ENCODE measurements at places on chromosomes 2 and 18.

- no peak for DNase-seq
- H3K4me3 ChIP-seq, result no peak overlapping the region
- no peaks in the 10 kb centered on the region for H3K27me3 ChIP-seq
- peaks cover 19% of the 10 kb centered on the region for H3K4me1 ChIP-seq
- H3K27ac ChIP-seq, result no peak overlapping the region
- no peaks in the 10 kb centered on the region for H3K36me3 ChIP-seq
These were observed 1.5 kb downstream of the ACKR3 start for GRCh38 chr2:236571145-236571544.

- H3K4me1 ChIP-seq, result no peaks in the 10 kb centered on the region
- no peaks in the 10 kb centered on the region for H3K36me3 ChIP-seq
- no peak overlapping the region for H3K4me3 ChIP-seq
These were observed 84.3 kb downstream of the COL4A4 start for GRCh38 chr2:227079726-227080125.

DNA sequence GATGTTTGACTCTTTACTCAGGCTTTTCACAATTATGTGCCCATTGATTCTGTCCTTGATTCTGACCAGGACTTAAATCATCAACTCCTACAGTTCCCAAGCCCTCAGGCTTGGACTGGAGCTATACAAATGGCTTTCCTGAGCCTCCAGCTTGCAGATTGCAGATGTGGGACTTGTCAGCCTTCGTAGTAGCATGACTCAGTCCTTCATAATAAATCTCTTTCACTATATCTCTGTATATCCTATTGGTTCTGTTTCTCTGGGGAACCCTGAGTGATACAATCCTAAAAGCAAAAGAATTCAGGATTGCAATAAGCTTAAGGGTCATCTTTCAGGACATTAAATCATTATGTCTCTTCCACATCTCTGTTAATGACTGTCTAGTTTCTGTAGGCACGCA is 356.6 kb downstream of the RIT2 start:
- H3K4me1 ChIP-seq, result no peaks in the 10 kb centered on the region
- DNase-seq, result no peak
- H3K27ac ChIP-seq, result no peak overlapping the region
- H3K27me3 ChIP-seq, result no peaks in the 10 kb centered on the region
- H3K36me3 ChIP-seq, result no peaks in the 10 kb centered on the region
- H3K4me3 ChIP-seq, result no peak overlapping the region

- DNase-seq, result no peak
- H3K4me1 ChIP-seq, result peaks cover 32% of the 10 kb centered on the region
- H3K36me3 ChIP-seq, result no peaks in the 10 kb centered on the region
- H3K27me3 ChIP-seq, result no peaks in the 10 kb centered on the region
- no peak overlapping the region for H3K4me3 ChIP-seq
These were observed 13.1 kb downstream of the TGIF1 start for GRCh38 chr18:3463051-3463450.

GRCh38 chr18:44869533-44869932 is 188.8 kb downstream of the SETBP1 start:
- H3K27me3 ChIP-seq, result no peaks in the 10 kb centered on the region
- no peak overlapping the region for H3K27ac ChIP-seq
- H3K4me1 ChIP-seq, result no peaks in the 10 kb centered on the region
- H3K36me3 ChIP-seq, result no peaks in the 10 kb centered on the region

- H3K27me3 ChIP-seq, result no peaks in the 10 kb centered on the region
- no peaks in the 10 kb centered on the region for H3K36me3 ChIP-seq
- no peaks in the 10 kb centered on the region for H3K4me1 ChIP-seq
- no peak for DNase-seq
These were observed 2084.4 kb upstream of the PIK3C3 start for GRCh38 chr18:39870591-39870990.

- DNase-seq, result no peak
- peaks cover 43% of the 10 kb centered on the region for H3K36me3 ChIP-seq
- no peaks in the 10 kb centered on the region for H3K27me3 ChIP-seq
These were observed 102.0 kb downstream of the ARHGAP15 start for GRCh38 chr2:143231254-143231645.

DNA sequence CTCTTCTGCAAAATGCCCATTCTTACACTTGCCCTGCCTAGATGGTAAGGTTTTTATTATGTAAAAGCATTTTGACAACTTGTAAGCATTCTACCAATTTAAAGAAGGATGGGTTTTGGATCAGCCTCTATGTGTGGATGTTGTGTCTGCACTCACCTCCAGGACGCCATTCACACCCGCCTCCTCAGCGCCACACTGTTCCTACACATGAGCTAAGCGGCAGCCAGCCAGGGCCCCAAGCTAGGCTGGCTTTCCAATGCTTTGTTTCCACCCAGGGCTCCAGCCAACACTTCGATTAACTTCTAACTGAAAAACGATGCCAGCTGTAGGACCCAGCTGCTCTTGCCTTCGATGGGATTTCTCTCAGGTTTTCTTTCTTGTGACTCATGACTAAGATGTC is 73.3 kb upstream of the FZD7 start:
- no peak overlapping the region for H3K4me3 ChIP-seq
- DNase-seq, result no peak

GRCh38 chr2:66840321-66841002 is 405.5 kb downstream of the MEIS1 start:
- no peak for DNase-seq
- H3K4me3 ChIP-seq, result no peak overlapping the region
- no peaks in the 10 kb centered on the region for H3K27me3 ChIP-seq
- H3K4me1 ChIP-seq, result no peaks in the 10 kb centered on the region
- no peaks in the 10 kb centered on the region for H3K36me3 ChIP-seq
- no peak overlapping the region for H3K27ac ChIP-seq

DNA sequence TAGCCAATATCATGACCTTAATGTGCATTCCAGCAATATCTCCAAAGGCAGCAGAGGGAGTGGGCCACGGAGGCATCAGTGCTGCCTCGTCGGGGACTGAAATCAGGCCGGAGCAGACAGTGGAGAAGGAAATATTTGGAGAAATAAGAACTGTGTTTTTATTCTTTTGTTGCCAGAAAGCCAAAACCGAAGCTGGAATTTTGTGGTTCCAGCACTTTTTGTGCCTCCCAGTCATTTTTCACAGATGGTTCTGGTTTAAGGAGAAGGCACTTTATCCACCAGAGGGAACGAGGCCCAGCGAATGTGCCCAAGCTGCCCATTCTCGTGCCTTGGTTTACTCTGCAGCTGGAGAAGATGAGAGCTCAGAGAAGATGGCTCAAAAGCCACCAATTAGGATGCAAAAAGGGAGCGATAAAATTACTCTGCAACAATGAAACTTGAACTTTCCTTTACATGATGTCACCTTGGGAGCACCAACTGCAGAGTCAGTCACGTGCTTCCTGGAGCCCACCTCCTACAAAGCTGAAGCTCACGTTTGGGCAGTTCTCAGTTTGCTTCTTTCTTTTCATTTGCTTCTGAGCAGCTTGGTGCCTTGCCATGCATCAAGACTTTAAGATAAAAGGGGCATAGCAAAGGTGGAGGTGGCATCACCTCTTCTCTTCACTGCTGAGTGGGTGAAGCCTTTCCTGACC is 288.7 kb downstream of the LPIN1 start:
- peaks cover 22% of the 10 kb centered on the region for H3K4me1 ChIP-seq
- H3K36me3 ChIP-seq, result no peaks in the 10 kb centered on the region
- no peak overlapping the region for H3K4me3 ChIP-seq
- no peak overlapping the region for H3K27ac ChIP-seq
- no peak for DNase-seq

DNA sequence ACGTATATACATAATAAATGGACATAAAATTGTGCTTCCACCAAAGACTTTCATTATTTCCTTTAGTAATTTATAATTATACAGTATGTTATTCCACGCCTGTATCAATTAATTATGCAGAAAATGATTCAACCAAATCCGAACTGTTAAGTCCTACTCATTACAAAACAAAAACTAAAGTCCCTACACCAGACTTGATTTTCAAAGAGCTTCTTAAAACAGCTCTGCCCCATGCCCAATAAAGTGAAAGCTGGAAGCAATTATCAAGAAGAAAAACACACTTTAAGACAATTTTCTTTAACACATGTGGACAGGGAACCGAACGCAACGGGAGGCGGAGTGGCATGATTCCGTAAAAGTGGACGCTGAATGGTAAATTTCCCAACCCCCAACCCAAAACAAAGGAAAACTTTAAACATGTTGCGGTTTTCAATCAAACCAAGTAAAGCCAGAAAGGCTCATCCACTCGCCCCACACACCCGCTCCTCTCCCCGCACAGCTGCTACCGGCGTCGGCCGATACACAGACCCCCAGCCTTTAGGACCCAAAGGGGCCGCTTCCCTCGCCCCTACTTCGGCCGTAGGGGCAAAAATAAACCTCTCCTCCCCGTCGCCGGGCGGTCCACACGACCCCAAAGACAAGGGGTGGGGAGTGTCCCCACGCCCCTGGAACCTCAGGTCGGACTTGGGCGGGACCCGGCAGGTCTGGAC is 705 bp downstream of the YES1 start:
- peaks cover 48% of the 10 kb centered on the region for H3K4me1 ChIP-seq
- no peaks in the 10 kb centered on the region for H3K36me3 ChIP-seq
- no peaks in the 10 kb centered on the region for H3K27me3 ChIP-seq
- peak overlapping the region; percentile 70 for H3K4me3 ChIP-seq
- peak overlapping the region; percentile 82 for H3K27ac ChIP-seq

- no peaks in the 10 kb centered on the region for H3K36me3 ChIP-seq
- H3K4me1 ChIP-seq, result no peaks in the 10 kb centered on the region
- no peak for DNase-seq
- H3K4me3 ChIP-seq, result no peak overlapping the region
- H3K27ac ChIP-seq, result no peak overlapping the region
- H3K27me3 ChIP-seq, result no peaks in the 10 kb centered on the region
These were observed 303.9 kb upstream of the FBXO11 start for GRCh38 chr2:48210189-48210588.

DNA sequence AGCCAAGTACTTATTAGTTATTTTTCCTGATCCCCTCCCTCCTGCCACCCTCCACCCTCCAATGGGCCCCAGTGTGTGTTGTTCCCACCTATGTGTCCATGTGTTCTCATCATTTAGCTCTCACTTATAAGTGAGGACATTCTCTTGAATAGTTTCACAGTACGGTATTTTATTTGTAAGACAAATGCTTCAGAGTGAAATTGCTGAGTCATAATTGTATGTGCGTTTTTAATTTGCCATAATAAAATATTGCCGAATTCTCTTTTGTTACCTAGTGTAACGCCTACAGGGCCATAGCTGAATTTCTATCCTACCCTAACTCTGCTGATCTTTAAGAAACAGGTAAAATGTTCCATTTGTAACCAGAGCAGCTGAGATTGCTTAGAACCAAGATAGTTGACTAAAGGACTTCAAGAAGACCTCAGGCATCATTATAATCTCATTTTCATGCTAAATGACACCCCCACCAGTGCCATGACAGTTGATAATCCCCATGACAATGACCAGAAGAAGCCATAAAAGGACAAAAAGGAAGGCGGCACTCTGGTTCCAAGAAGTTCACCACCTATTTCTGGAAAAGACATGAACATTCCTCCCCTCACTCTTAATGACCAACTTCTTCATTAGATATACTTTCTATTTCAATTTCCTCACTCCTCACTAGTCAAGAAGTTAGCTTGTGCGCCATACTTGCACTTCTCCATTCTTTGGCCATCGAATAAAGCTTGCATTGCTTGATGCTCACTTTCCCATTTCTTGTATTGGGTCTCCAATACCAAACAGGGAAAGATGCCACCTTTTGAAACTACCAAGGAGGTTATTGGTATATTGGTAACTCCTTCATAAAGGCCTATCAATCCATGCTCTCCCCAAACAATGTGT is 18.4 kb downstream of the SCN9A start:
- H3K4me3 ChIP-seq, result no peak overlapping the region
- peak overlapping the region; percentile 25 for H3K27ac ChIP-seq
- no peaks in the 10 kb centered on the region for H3K36me3 ChIP-seq
- no peaks in the 10 kb centered on the region for H3K4me1 ChIP-seq

Data from CD8-positive, alpha-beta memory T cell (primary cell).